IMR-90 (cell line): ENCODE measurements at places on chromosomes 12 and 14. TPM values are rescaled to one million over a fixed set of nuclear protein-coding genes. Genes with fewer than 3 reads are reported as not detected.

Gene EML1
- total RNA-seq: 34.4 and 42.3 TPM in 2 replicates

Gene FOXN4
- not detected in 2 replicates for total RNA-seq

Gene PMCH
- total RNA-seq: not detected in 2 replicates

DNA sequence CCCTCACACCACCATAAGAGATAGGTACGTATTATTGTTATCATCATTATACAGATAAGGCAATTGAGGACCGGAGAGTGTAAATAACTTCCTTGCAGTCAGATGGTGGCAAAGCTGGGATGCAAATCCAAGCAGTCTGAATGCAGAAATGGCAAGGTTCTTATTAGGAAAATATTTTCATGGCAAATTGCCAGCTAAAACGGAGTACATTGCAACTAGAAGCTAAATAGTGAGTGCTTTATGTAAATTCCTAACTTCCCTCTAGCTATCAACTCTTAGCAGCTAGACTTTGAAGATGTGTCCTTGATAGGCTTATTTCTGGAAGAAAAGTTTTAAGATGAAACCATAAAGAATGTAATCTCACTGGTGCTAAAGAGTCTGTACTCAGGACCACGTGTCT, 323.9 kb upstream of the DIO2 start:
- DNase-seq: no peak

DNA sequence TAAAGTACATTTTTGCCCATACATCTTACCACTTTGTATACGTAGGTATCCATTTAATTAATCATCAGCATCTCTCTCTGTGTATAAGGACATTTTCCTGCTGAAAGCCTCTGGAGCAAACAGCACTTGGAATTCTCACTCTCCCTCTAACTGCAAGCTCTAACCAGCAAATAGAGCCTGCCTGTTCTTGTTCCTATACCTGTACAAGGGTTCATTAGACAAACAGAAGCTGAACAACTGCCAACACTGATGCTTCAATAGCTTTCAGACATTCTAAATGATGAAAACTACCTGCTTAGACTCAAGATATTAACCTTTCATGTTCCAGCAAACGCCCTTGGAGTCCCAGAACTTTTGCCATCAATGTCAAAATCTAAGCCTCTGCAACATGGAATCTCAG, 98.0 kb downstream of the KCNH5 start:
- DNase-seq: no peak

Gene KCNH3
- total RNA-seq: 0.28 TPM in 1 of 2 replicates, not detected in the other

- DNase-seq: peak; percentile 55
Observed at GRCh38 chr12:25771041-25771440, 187.4 kb upstream of the RASSF8 start.

- DNase-seq: no peak
Observed at GRCh38 chr14:80344208-80344607, 132.9 kb upstream of the DIO2 start.

Gene FRS2
- 58.3 and 65.8 TPM in 2 replicates for total RNA-seq

DNA sequence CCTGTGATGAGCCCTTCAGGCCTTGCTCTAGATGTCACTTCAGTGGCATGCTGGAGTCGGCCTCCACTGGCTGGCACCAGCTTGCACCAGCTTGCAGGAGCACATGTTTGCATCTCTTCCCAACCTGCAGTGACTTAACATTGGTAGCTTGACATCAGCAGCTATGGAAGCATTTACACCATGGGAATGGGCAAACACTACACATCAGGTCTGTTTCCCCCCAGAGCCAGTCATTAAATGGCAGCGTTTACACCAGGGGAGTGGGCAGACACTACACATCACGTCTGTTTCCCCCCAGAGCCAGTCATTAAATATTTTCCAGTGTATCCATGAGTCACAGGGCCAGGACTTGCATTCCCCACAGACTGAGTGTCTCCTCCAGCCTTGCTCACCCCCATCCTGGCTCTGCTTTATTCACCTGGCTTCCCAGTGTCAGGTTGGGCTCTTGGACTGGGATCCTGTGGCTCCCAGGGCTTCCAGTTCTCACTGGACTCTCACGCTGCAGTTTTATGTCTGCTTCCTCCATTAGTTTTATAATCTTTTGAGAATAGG, 51.6 kb upstream of the VRK1 start:
- DNase-seq: no peak

Gene IRAK4
- 27.6 and 30.8 TPM in 2 replicates for total RNA-seq
